A549 (cell line): ENCODE measurements at places on chromosomes 2 and 18.

GRCh38 chr2:23137166-23137565 is 247.8 kb upstream of the KLHL29 start:
- no peak for DNase-seq

DNA sequence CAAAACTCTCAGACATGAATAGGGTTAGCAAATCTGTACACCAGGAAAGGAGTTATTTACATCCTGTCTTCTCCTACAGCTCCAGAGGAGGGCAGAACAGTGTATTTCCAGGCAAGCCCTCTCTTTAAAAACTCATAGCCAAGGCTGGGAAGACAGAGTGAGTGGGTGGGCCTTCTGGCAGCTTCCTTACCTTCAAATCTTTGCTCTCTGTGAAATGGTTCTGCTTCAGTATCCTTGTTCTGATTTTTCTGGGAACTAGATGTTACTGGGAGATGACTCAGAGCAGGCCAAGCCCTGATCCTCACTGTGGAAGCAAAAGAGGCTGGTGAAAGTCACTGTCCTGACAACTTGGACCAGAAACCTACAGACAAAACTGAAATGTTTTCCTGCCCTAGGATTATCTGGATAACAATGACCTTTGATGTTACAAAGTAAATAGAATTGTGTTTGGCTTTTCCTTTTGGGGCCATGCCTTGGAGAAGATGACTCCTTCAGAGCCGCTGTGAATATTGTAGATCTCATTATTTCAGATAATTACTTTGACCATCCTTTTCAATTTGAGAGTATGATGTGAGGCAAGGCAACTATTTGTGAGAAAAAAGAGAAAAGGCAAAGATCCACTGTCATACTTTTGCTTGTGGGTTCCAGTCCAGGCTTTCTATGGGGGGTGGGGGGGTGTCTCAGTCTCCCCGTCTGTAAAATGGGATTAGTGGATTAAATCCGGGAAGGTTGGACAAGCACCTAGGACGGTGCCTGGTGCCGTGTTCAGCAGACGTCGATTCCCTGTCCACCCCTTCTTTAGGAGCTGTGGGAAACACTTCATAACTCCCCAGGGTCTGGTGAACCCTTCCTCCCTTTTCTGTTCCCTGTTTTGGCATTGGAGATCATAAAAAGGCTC is 644 bp upstream of the QPCT start:
- peak; percentile 64 for DNase-seq

DNA sequence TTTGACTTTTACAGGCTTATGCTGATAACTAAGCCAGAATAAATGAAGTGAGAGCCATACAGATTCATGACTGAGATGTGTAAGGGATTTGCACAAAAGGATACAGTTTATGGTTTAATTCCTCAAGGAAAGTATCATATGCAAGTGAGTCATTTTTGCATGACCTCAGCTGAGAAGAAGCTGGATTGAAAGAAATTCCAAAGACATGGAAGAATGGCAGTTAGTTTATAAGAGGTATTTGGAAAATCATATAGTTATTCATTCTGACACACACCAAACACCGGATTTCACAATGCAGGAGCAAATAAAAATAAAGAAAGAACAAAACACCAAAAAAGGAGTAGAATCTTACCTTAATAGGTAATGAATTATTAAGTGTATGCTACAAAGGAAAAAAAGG is 83.2 kb upstream of the RND3 start:
- peak; percentile 30 for DNase-seq

- DNase-seq, result peak; percentile 39
Observed at GRCh38 chr2:102606353-102606752, 13.0 kb upstream of the SLC9A2 start.

DNA sequence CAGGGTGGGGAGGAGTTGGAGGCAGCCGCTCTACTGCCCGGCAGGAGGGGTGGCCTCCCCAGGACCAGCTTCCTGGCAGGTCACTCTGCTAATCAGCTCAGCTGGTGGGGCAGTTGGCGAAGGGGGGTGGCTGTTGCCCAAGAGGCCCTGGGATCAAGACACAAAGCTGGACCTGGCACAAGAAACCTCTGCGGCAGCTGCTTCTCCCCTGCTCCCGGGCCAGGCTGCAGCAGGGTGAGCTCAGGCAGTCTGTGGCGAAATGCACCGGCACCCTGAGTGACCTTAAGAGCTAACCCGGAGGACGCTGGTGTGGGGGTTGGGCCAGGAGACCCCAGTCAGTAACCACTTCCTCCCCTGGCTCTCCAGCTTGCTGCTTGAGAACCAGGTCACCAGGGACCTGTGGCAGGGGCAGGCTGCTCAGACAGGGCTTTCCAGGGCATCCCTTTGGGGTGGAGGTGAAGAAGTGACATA is 31.1 kb downstream of the TOGARAM2 start:
- DNase-seq, result no peak

- no peak for DNase-seq
Observed at GRCh38 chr2:178069551-178069950, 3.0 kb downstream of the PDE11A start.

DNA sequence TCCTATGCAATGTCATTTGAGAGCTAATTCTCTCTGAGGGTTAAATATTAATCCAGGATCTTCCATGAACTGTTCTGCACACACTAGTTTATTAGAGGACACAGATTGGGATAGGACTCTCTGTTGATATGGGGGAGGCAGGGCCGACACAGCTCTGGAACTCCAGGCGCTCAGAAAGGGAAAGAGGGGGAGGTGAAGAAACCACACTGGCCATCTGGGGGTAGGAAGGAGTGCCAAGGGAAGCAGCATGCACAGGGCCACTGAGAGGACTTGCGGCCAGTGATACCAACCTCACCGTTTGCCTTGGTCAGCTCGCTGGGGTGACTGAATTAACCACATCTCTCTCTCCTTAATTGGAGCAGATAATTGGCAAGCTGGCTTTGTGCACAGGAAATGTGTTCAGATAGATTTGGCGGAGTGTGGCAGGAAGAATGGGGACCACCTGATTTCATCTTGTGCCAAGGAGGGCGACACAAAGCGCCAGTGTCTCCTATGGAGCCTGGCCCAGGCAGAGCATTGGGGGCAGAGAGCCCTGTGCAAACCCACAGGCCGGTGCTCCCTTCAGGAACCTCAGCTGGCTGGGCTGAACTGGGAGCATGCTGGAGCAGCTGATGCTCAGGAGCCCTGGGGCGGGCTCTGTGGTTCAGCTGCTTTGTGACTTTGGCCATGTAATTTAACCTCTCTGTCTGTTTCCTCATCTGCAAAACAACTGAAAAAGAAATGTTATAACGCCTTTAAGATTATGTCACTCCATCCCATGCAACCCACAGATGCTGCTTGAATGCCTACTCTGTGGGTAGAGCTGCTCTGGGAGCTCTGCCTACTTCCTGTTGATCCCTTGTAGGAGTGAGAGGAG is 114.7 kb upstream of the STON1 start:
- no peak for DNase-seq

- no peak for DNase-seq
Observed at GRCh38 chr2:207867056-207867455, 97.3 kb upstream of the FZD5 start.

DNA sequence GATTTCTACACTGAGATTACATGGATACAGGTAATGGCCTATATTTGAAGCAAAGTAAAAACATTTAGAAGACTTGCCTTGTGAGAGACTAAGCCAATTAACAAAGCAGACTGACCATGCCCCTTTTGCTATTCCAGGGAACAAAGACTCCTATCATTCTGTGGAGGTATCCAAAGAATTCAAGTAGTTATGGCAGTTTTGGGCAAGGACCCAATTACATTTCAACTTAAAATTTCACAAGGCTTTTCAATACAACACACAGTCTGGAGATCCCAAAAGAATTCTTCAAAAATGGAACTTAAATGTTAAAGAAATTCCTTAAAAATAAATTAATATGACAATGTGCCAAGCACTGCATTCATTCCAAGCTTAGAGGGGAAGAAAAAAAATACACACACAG is 109.2 kb upstream of the CHRNA1 start:
- DNase-seq, result no peak

GRCh38 chr18:32769071-32769585 is 3.7 kb downstream of the KLHL14 start:
- no peak for DNase-seq

- no peak for DNase-seq
Observed at GRCh38 chr2:142734231-142734630, 143.2 kb upstream of the KYNU start.

GRCh38 chr2:156125018-156125417 is 207.5 kb downstream of the NR4A2 start:
- DNase-seq, result no peak

GRCh38 chr2:62038975-62039771 is 133.7 kb downstream of the COMMD1 start:
- no peak for DNase-seq

- no peak for DNase-seq
Observed at GRCh38 chr2:40072442-40073232, 293.6 kb upstream of the THUMPD2 start.

GRCh38 chr2:5370158-5370557 is 322.0 kb upstream of the SOX11 start:
- no peak for DNase-seq

DNA sequence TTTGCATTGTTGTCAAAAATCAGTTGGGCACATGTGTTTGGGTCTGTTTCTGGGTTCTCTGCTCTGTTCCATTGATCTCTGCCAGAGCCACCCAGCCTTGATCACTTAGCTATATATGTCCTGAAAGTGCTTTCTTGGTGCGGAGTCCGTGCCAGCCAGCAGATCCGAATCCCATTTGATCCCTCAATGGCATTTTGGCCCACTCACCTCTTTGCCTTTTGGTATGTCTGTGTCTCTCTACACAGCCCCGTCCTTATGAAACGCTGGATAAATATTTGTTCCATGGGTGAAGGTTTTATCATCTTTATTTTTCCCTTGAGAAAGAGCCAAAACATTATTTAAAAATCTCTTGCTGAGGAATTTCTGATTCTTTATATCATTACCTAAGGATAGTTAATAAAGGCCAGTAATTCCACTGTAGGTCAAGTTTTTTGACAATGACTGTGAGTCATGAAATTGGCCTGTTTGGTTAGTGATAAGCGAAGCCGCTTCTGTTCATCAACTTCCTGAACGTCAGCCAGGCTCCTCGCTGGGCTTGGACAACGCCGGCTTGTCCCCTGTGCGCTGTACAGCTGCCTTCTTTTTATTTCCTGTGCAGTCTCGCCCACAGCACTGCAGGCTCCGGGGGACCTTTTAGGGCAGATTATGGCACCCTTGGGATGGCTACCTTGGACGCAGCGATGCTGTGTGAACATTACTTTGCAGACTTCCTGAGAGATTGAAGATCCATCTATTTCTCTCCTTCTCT is 24.9 kb downstream of the MTCL1 start:
- DNase-seq, result peak; percentile 92

GRCh38 chr2:64737547-64737946 is 83.8 kb upstream of the SERTAD2 start:
- DNase-seq, result no peak

GRCh38 chr2:12274591-12274990 is 442.1 kb upstream of the TRIB2 start:
- DNase-seq, result no peak

DNA sequence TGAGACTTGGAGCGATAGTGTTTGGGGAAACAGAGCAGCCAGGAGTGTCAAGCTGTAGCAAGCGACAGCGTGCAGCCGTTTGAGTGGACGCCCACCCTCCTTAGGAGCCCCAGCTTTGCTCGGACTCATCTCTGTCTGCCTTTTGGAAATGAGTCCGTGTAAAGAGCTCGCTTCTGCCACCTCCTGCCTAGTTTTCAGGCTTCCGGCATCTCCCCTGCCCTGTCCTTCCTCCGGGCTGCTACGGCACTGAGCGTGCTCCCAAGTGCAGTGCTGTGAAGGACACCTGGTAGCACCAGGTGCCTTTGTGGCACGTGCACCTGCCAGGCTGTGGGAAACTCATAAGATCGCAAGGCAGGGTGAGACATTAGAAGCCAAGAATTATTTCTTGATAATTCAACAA is 117.1 kb downstream of the RNF144A start:
- no peak for DNase-seq

- DNase-seq, result no peak
Observed at GRCh38 chr2:8821276-8822217, 15.9 kb downstream of the KIDINS220 start.

- DNase-seq, result no peak
Observed at GRCh38 chr18:48997681-48997984, 46.9 kb upstream of the SMAD7 start.

DNA sequence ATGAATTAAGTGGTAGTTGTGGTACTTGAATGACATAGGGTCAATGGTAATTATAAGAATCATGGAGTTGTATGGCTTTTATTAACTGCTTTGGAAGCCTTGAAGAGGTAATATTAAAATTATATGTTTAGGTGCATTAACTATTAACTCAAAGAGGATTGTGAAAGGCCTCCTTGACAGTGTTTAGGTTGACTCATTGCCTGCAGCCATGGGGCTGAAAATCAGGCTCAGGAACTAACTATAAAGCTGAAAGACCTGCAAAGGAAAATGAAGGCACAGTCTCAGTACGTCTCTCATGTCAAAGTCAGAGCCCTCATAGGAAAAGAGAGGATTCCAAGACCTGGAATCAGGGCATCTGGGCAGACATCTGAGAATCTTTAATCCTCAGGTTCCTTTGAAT is 31.0 kb downstream of the CACNB4 start:
- no peak for DNase-seq

DNA sequence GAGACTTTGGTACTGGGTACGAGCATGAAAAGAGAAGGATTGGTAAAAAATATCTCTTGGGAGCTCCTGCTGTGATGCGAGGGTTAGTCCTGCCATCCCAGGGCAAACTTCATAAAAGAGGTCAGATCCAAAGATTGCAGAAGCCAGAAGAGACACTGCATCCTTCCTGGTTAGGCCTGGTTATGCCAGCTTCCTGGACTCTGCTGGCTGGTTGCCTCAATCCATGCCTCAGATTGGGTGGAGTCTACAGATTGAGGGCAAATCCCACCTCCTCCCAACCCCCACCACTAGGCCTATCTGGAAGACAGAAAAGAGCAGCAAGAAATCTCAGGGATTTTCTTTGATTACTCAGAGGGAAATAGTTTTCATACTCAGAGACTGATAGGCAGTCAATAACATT is 5.3 kb upstream of the ACADL start:
- no peak for DNase-seq

GRCh38 chr2:75241696-75242095 is 42.4 kb upstream of the TACR1 start:
- no peak for DNase-seq

DNA sequence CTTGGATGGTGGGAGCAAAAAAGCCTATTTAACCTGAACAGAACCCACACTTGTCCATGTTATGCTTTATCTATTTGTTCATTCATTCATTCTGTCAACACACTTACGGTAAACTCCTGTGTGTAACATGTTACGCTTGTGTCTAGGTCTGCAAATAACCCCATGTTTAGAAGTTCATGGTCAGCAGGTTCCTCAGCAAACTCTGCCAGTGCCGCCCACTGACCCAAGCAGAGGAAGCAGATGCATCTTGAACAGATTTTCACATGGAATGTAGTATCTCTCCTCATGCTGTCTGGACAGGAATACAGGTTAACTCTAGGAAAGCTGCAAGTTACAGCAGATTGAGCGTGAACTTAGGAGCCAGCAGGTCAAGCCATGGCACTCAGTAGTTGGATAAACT is 213.7 kb upstream of the COPS8 start:
- DNase-seq, result no peak
